Muscle of arm (tissue), 14 donors: ENCODE measurements at places on chromosomes 2 and 18. TPM values are rescaled to one million over a fixed set of nuclear protein-coding genes. Genes with fewer than 3 reads are reported as not detected.
A peak's percentile ranks its signal among the peaks of the same experiment; 100 is the strongest.

ITGB6 gene
- polyA plus RNA-seq, result 77.2 TPM

FHOD3 gene
- polyA plus RNA-seq, result 32.2 TPM

GRCh38 chr2:11411768-11412448 lies 54.1 kb downstream of the E2F6 start:
- peak; percentile 52 for DNase-seq

GRCh38 chr2:4258563-4258962 lies 555.2 kb downstream of the DCDC2C start:
- no peak for DNase-seq

DNA sequence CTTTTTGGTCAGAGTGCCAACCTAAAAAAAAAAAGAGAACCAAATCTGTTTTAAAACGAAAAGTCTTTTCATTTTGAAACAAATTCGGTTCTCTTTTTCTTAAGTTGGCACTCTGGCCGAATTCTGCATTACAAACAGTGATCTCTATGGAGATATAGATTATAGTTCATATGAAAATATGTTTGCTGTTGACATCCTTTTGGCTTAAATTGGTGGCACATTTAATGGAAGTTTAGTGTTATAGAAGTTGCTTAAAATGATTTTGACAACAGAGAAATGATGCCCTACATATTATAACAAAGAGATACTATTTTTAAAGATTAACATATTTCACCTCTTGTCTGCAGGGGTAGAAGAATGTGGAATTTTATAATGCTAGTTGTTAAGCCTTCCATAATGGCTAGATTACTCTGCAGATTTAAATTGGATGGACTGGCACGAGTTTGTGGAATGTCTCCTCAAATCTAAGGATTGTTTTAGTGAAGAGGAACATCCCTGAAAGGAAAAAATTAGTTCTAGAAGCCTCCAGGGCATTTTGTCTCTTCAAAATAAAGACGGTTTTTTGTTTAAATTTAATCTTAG lies 222.9 kb upstream of the CDH2 start:
- DNase-seq, result peak; percentile 7

DNA sequence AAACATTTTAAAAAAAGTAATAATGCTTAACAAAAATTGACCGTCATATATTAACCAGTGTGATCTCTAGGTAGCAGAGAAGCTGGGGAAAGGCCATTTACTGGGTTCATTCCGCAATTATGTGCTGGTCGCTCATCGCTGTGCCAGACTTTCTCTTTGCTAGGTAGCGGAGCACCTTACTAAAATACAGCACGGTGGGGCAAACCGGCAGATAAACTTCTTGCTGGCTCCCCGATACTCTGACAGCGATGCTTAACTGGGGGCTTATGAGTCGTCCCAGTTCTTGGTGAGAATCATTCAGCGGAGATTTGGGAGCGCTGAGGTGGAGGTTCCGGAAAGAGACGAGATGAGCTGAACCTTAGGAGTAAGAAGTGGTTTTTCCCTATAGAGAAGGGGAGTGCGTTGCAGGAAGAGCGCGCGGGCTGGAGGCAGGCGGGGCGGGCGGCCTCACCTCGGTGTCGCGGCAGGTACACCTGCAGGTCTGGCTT lies 605 bp downstream of the C2orf68 start:
- no peak for DNase-seq

NR4A2 gene
- polyA plus RNA-seq, result 1.3 TPM

GRCh38 chr2:49129034-49129433 lies 25.3 kb downstream of the FSHR start:
- DNase-seq, result no peak
